ENCODE measurements at places on chromosomes 1 and 21. TPM values are rescaled to one million over a fixed set of nuclear protein-coding genes. Genes with fewer than 3 reads are reported as not detected.

MTARC2 gene
- 49.0 TPM for polyA plus RNA-seq

MASP2 gene
- 4.0 TPM for polyA plus RNA-seq

KCNJ9 gene
- polyA plus RNA-seq: 0.08 TPM

NBPF6 gene
- polyA plus RNA-seq: not detected

VAV3 gene
- 159 TPM for polyA plus RNA-seq

PEAR1 gene
- 17.7 TPM for polyA plus RNA-seq

MMEL1 gene
- 2.3 TPM for polyA plus RNA-seq

GJB5 gene
- 0.24 TPM for polyA plus RNA-seq

NT5C1A gene
- polyA plus RNA-seq: 0.24 TPM

CAMK1G gene
- polyA plus RNA-seq: 5.6 TPM

WLS gene
- polyA plus RNA-seq: 170 TPM

CYYR1 gene
- 63.2 TPM for polyA plus RNA-seq

S100B gene
- 2.9 TPM for polyA plus RNA-seq

SPRR2G gene
- not detected for polyA plus RNA-seq

IGFN1 gene
- 0.42 TPM for polyA plus RNA-seq

NBPF26 gene
- 9.4 TPM for polyA plus RNA-seq

DNA sequence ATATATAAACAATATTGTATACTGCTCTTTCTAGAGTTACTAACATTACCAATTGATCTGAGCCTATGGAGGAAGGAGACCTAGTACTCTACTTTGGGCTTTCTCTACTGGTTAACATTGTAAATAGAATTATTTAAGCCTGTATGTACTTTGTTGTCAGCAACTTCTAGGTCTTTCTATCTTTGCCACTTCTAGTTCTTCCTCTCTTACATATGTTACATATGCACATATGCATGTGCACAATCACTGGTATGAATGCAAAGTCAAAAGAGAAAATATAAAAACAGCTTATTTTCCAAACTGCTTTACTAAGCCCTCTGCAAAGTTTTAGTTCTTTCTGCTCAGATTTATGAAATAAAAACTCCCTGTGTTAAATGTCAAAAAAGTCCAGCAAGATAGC lies 84.3 kb downstream of the PTPRC start:
- no peak for DNase-seq

- no peak for DNase-seq
Observed at GRCh38 chr1:56206391-56206790, 373.0 kb downstream of the PLPP3 start.

DNA sequence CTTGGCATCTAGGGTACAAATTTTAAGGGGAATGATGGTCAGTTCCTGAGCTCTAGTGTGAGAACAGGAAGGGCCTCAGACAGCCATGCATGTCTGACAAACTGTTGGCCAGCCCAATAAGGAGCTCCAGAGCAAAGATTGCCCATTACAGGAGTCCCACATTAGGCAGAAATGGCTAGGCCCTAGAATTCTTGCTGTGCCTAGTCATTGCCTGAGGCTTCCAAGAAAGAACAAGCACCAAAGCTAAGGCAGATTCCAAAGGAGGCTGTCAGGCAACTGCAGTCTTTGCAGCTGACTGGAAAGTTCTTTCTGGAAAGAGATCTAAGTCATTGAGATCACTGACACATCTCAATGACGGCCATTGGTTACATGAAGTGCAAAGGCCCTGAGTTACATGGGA lies 3.9 kb upstream of the STIL start:
- no peak for DNase-seq

GRCh38 chr1:25549273-25550154 lies 6.1 kb downstream of the LDLRAP1 start:
- DNase-seq: no peak

GRCh38 chr1:95013950-95014574 lies 58.7 kb downstream of the ALG14 start:
- DNase-seq: no peak

GRCh38 chr1:108591466-108591865 lies 31.6 kb downstream of the EEIG2 start:
- no peak for DNase-seq

GRCh38 chr1:222097588-222097987 lies 355.7 kb upstream of the DUSP10 start:
- no peak for DNase-seq

GRCh38 chr1:109946511-109946910 lies 35.9 kb downstream of the CSF1 start:
- no peak for DNase-seq

DNA sequence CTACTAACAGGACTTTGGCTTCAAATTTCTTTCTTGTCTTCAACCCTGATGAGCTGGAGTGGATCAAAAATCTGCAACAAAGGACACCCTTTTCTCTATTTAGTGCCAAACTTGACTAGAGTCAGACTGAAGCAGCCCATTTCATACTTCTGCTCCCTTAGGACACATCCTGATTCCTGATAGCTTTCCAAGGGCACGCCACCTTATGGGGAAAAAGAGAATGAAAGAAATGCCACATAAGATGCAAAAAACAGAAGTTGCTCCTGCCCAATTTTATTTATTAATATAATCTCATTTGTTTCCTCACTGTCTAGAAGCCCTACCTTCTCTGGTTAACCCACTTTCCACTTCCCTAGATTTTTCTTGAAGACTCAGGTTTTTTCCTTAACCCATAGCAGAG lies 72.7 kb upstream of the NBPF4 start:
- DNase-seq: no peak

- DNase-seq: no peak
Observed at GRCh38 chr1:38041936-38042834, 4.4 kb downstream of the POU3F1 start.

DNA sequence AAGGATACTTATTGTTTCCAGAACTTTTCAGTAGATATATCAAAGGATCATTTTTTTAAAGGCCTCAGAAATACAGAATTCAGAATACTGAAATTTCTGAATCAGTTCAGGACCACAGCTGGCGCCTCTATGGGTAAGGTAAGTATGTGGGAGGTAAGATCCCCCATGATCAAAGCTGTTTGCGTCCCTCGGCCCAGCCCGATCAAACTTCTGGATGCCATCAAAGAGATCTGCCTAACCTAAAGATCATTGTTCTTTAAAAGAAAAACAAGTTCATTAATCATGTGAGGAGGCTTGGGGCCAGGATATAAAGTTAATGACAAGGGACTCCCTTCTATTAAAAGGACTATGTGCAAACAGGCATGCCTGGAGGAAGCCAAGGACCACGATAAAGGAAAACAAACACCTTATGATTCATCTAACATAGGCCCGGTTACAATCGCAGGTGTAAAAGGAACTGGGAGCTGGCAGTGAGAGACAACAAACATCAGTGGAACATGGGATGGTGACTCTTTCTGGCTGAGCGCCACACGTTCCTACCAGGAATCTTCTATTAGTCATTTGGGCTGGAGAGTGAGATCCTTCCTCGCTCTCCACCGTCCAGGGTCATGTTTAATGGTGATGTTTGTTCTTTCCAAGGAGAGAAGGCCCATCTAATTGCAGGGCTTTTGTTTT lies 2.8 kb upstream of the BACE2 start:
- DNase-seq: no peak

GRCh38 chr1:96978444-96978843 lies 256.9 kb downstream of the PTBP2 start:
- DNase-seq: no peak

GRCh38 chr1:41486371-41487125 lies 2.1 kb upstream of the EDN2 start:
- DNase-seq: no peak

DNA sequence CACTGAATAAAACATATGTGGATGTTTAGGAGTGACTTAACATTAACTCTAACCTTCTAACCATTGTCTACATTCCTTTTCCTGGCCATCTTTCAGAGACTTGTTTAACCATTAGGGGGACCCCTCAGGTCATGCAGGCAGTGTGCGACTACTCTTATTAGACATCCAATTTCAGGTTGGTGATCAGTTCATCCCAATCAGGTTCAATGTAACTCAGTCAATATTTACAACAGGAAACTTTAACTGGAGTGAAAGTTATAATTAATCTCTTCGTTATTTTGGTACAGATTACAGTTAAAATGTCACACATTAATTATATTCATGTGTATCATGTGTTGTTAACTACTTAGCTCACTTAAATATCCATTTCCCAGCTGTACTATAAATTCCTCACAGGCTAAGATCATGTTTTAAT lies 68.8 kb upstream of the RGS1 start:
- no peak for DNase-seq

GRCh38 chr1:223341121-223341520 lies 22.9 kb downstream of the SUSD4 start:
- no peak for DNase-seq

DNA sequence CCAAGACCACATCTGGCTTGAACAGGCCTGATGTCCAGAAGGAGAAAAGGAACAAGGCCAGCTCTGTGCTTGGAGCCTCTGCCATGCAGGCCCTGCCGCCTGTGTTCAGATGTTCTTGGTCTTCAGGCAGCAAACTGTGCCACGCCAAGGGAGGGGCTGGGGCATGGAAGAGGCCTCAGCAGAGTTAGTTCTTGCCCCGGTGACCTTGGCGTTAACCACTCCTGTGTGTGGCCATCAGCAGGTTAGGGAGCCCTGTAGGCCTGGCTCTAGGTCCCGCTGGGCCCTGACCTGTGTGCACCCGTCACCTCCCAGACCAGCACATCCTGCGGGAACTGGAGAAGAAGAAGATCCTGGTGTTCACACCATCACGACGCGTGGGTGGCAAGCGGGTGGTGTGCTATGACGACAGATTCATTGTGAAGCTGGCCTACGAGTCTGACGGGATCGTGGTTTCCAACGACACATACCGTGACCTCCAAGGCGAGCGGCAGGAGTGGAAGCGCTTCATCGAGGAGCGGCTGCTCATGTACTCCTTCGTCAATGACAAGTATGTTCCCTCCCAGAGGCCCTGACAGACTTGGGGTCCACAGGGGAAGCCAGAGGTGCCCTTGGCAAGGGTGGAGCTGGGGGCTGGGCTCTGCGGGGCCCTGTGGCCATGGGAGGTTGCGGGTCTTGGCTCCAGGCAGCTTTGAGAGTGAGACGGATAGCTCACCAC lies 7.1 kb downstream of the ZC3H12A start:
- no peak for DNase-seq

DNA sequence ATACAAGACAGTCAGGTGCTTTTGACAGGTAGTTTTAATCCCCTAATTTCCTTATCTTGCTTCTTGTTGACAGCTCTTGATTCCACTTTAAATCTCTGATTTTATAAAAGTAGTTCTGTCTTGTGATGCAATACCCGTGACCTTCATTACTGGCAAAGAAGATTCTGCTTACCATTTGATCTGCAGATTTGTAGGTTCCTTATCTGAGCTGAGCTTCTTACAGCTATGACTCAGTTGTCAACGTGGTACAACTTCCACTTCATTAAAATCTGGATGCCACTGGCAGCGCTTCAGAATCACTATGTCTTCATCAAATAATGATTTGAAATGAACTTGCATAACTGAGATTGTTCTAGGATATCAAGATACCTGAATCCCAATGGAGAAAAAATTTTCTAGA lies 543.6 kb upstream of the B3GALT2 start:
- no peak for DNase-seq

DNA sequence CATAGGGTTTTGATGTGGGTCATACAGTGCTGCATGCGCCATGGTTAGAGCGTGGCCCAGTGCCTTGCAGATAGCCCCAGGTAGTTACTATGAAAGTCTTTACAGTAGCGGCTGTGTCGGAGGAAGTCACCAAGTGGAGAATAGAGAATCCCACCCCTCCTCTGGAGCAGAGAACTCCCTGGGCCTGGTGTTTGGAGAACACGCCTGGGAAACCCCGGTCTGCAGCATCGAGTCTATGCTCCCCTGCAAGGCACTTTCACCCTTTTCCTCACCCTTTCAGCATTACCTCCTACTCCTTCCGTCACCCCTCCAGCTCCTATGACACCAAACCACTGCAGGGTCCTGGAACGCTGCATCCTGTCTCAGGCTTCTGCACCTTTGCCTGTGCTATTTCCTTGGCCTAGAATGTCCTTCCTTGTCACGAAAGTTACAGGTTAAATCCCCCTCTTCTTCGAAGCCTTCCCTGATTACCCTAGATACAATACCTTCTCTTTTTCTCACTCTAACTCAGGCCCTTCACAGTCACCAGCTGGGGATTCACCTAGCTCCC lies 2.7 kb upstream of the SLC1A7 start:
- no peak for DNase-seq

GRCh38 chr1:171256940-171257606 lies 8.8 kb downstream of the FMO1 start:
- DNase-seq: no peak

- DNase-seq: no peak
Observed at GRCh38 chr1:78176448-78176847, 130.7 kb downstream of the GIPC2 start.

GRCh38 chr1:73979684-73980083 lies 218.3 kb downstream of the LRRIQ3 start:
- no peak for DNase-seq

DNA sequence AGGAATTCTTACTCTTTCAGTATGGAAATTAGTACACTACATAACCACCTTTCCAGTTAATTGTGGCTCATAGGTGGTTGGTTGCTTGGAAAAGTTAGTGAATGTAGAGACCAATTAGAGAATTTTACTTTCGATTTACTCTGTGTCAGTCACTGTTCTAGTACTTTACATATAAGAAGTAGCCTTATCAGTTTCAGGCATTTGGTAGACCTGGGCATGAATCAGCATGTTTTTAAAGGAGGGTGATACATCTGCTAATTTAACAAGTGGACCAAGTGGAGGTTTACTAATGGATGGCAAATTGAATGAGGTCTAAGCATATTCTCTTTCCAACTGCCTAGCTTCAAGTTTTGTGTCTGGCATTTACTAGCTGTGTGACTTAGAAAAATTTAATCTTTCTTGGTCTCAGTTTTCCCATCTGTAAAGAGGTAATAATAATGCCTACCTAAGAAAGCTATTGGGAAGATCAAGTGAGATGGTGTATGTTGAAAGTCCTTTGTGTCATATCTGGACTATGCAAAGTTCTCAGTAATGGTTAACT lies 1158.6 kb downstream of the PLA2G4A start:
- no peak for DNase-seq

- DNase-seq: no peak
Observed at GRCh38 chr1:230836793-230837192, 31.5 kb downstream of the C1orf198 start.

- no peak for DNase-seq
Observed at GRCh38 chr21:38740090-38740489, 65.6 kb upstream of the ETS2 start.

GRCh38 chr1:109514846-109515245 lies 5.3 kb upstream of the AMIGO1 start:
- no peak for DNase-seq

Measured in right renal cortex interstitium (tissue), 3 donors.